Activated T-helper 9 cell treated with anti-CD3 and anti-CD28 coated beads, Interleukin-2, amount 50 U/mL, for 16 hours (primary cell): ENCODE measurements at places on chromosomes 13 and 19.

- no peak for DNase-seq
These were observed 15.1 kb downstream of the ZNF160 start for GRCh38 chr19:53088091-53088490.

GRCh38 chr19:18202778-18203407 is 949 bp downstream of the RAB3A start:
- no peak for DNase-seq

DNA sequence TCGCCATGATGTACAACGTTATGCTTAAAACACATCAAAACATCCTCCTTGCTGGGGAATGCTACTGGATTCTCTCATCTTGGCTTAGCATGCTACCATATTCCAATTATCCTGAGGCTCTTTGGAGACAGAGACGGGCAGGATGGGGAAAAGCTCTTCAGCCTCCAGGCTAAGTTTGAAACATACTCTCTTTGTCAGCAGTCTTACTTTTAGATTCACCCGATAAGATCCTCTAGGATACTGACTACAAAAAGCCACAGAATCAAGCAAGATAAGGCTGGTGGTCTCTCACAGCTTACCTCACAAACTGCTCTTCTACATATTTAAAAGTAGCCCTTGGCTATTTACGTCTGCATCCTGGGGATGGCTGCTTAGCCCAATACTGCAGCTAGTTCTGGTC is 72.8 kb upstream of the LRCH1 start:
- DNase-seq = no peak

DNA sequence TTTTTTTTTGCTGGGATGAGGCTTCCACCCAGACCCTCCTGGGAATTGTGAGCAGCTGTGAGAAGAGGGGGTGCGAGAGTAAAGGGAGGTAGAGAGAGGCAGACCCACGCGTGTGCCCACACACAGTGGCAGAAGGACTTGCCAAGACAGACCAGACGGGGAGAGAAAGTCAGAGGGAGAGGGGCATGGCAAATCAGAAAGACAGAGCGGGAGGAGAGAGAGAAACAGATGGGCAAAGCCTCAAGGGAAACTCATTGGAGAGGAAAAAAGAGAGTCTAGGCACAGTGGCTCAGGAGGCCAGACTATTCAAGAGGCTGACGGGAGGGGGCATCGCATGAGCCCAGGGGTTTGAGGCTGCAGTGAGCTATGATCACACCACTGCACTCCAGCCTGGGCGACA is 17.0 kb downstream of the CATSPERG start:
- DNase-seq = no peak

DNA sequence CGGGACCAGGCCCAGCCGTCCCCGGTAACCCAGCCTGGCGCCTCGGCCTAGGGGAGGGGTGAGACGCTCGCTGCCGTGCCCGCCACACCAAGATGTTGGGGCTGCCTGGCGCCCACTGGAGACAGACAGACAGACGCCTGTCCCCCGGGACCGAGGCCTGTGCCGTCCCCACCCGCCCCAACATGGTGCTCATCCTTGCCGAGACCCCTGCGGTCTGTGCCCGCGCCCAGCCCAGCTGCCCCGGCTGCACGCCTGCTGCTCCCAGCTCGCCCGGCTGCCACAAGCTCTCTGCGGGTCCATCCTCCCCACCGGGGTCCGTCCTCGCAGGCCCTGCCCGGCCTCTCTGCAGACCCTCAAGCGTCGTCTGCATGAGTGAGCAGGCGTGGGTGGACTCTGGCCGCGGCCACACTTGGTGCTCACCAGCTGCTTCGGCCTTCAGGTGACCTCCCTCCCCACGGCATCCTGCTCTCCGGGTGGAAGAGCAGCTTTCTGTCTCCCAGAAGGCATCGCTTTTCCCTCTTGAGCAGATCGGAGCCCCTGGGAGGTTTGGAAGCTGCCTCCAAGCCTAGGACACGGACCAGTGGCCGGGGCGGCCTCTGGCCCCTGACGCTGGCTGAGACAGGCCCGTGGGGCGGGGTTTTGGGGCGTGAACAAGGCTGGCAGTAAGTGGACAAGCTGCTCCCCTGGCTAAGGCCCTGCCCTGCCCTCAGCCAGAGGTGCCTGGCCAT is 6.7 kb upstream of the TMPRSS9 start:
- no peak for DNase-seq

DNA sequence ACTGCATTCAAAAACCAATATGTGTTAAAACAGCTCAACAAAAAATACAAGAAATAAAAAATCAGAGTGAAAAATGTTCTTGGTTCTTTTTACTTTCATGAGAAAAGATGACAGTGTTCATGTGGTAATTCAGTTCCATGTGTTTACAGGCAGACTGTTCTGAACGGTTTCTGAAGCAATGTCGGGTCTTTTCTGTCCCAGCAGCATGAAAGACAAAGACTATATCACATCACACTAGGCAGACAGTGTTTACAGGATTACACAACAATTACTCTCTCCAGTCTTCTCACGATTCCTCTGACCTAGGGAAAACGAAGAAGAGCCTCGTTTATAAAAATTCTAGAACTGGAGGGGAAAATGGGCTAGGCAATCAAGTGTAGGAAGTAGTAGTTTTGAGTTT is 83.4 kb downstream of the UBL3 start:
- no peak for DNase-seq

DNA sequence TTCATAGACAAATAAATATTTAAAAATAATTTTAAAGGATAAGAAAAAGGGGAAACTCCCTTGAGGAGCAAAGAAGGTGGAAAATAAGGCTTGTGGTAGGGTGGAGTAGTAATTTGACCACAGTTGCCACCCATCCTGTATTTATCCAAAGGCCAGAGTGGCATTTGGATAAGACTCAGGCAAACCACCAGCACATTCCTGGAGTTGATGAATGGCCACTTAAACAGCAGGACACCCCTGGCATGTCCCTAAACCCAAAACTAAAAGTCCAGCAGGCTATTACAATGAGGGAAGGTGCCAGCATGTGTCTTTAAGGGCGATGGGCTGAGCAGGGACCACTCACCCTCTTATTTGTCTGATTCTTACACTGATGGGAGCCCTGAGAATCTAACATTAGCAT is 9.8 kb upstream of the FRY start:
- no peak for DNase-seq

DNA sequence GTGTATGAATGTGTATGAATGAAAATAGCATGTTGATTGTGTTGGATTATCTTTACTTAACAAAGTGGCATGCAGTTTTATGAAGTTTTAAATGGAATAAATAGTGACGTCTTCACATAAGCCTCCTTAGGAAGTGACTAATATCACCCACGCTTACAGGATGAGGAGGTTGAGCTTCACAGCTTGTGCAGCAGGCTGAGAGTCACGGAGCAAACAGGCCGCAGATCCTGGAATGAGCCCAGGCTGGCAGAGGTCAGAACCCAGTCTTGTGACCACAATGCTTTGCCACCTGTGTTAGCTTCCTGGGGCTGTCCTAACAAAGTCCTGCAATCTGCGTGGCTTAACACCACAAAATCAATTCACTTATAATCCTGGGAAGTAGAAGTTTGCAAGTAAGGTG is 20.8 kb downstream of the LAIR2 start:
- no peak for DNase-seq

- DNase-seq = no peak
These were observed 1.1 kb downstream of the LYPD4 start for GRCh38 chr19:41843371-41843770.

DNA sequence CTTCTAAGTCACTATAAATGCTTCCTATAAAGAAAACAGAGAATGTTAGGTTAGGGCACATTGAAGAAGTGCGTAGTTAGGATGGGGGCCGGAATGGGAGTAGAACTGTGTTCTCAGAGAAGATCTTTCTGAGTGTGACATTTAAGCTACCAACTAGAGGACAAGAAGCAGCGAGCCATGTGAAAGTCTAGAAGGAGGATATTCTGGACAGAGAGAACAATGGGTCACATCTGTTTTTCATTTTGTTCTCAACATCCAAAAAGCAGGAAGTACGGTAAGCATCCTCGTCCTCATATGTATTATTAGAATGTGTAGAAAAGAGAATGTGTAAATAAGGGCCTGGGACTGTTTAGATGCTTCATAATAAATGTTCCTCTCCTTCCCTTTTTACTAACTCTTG is 44.5 kb upstream of the PARP4 start:
- no peak for DNase-seq

DNA sequence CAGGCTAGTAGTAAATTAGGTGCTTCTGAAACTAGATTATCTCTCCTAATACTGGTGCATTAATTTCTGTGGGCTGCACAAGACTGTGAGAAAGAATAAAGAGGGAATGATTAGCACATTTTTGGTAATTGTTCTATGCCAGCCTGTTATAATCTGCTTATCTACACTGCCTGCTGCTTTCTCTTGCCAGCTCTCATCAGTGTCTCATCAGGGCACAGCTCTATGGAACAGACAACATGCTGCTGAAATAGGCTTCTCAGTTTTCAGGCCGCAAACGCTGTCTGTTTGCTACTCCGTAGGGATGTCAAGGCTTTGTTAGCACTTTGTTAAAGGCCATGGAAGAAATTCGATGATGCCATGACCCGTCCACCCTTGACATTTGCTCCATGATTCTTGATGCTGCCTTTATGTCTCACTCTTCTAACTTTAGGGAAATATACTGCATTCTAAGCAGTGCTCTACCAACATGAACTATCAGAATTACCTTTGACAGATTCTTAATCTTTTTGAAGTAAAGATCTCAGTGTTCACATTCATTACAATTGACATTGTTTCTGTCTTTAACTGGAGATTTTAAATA is 84.0 kb upstream of the PRR20A start:
- DNase-seq = no peak

DNA sequence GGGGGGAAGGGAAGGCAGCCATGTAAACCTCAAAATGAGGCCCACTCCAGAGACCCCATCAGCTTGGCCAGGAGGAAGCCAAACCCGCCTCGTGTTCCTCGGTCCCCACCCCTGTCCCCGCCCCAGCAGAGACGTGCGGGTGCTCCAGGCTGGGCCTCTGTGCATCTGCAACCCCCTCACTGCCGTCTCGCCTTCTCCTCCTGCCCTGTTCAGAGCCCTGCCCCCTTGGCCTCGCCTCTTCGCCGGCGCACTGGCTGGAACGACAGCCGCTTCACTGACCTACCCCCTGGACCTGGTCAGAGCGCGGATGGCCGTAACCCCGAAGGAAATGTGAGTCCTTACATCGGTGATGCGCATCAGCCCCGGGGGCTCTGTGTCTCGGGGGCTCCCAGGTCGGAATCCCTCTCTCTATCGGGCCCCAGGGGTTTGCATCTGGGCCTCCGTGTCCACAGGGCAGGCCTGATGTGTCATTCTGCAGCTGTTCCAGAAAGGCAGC is 32.2 kb downstream of the TMEM161A start:
- DNase-seq = no peak

DNA sequence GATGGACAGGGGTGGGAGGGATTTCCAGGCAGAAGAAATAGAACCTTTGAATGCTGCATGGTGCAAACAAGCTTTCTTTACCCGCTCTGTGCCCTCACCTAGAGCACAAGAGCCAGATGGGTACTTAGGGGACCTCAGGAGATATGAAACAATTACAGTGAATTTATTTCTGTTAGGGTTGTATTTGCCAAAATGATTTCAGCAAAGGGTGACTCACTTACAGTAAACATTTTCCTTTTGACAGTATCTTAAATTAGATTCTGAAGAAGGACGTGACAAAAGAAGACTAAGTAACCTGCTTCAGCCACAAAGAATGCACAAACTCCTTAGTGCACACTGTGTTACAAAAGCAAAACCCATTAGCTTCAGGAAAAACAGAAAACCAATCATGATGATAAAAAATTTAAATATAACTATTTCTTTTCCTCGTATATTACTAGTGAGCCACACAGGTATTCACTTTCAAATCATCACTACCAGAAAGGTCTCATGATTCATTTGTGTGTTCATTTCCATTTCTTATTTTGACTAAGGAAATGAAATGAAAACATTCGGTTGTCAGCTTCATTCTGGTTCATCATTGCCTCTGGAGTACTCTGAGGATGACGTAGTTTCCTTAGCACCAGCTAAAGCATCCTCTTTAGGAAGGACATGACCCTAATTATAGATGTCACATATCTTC is 158.8 kb downstream of the NHLRC3 start:
- DNase-seq = no peak

DNA sequence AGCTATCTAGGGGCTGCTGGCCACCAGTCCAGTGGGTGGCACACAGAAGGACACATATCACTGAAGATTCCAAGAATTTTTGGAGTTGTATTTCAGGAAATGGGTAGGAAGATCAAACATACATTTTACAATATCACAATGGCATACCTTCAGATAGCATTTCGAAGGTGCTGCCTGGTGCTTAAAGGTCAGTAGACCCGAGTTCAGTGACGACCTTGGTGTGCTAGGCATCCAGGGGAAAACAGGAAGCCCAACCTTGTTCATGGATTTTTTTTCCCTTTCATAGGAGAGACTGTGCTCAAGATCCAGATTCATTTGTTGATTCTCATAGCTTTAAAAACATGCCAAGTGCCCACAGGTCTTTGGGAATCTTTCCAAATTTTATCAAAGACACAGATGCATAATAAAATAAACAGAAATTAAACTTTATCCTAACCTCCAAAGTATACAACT is 51.0 kb upstream of the RCBTB2 start:
- DNase-seq = no peak

DNA sequence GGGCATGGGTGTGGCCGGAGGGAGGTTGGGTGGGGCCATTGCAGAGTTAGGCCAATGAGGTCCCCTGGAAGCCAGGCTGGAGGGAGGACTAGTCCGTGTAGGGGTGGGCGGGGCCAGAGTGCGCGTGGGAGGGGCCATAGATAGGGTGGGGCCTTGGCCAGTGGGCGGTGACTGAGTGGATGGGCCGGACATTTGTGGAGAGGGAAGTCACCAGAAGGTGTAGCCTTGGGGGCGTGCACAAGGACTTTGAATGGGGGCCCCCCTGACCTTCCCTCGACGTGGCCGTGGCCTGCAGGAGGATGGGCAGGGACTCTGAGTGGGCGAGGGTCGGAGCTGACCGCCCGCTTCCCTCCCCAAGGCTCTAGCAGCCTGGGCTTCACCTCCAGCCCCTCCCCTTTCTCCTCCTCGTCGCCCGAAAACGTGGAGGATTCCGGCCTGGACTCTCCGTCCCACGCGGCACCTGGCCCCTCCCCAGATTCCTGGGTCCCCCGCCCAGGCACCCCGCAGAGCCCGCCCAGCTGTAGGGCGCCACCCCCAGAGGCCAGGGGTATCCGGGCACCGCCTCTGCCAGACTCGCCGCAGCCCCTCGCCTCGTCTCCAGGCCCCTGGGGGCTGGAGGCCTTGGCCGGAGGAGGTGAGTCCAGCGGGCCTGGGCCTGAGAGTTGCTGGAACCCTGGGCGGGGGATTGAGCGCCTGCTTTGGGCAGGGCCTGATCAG is 16.5 kb upstream of the B3GNT3 start:
- no peak for DNase-seq
